NCI-H446 treated with DMSO at 0.1 percent for 48 hours (cell line): ENCODE measurements at places on chromosomes 2 and 18.

DNA sequence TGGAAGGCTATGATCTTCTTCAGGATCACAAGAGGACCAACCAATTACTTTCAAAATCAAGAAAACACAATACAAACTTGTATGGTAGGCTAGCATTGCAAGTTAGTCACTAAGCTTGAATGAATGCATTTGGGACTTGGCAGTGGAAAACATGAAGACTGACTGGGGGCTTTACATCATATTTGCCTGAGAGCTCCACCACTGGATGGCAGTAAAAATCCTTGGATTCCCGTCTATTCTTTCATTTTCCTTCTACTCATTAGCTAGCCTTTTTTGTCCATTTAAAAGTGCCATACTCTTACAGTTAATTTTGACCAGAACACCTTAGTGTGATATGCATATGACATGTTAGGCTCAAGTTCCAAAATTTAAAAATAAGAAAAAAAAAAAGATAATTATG, 63.5 kb upstream of the RASGRP3 start:
- peak; percentile 9 for DNase-seq

GRCh38 chr18:32920796-32921787, 148.3 kb upstream of the KLHL14 start:
- DNase-seq, result no peak

DNA sequence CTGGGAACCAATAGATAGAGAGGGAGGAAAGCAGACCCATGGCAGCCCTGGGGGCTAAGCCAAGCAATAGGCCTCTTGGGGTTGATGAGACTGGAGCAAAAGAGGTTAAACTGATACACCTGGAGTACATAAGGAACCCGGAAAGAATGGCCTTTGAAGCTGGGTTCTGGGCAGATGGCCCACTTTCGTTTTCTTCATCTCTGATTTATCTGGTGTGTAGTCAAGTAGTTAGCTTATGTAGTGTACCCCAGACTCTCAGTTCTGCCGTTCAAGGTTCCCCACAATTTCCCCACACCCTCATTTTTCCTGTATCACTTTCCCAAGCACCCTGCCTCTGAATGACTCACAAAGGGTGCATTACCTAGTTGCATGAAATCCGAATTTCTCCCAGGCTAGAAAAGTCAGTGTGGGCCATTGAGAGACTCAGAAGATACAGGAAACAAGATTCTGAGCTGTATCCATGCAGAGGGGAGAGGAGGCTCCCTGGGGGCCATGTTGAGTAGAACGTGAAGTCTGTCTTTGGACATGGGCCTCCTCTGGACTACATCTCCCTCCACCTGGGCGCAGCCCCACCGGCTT, 235.0 kb downstream of the LOXHD1 start:
- DNase-seq, result no peak

DNA sequence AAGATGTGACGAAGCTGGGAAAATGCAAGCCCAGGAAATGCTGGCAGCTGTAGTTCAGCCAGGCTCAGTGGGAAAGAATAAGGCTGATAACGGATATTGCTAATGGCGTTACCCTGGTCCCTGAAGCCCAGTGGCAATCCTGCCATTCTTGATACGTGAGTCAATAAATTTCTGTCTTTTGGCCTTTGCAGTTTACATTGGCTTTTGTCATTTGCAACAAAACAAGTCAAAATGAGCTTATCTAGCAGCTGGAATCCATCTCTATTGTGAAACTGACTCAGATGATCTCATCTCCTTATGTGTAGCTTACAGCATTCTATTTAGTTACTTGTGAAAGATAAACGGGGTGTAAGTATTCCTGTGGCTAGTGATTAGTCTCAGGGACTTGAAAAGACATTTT, 43.8 kb downstream of the ARL6IP6 start:
- no peak for DNase-seq

GRCh38 chr18:44342162-44342561, 338.5 kb upstream of the SETBP1 start:
- DNase-seq, result no peak

DNA sequence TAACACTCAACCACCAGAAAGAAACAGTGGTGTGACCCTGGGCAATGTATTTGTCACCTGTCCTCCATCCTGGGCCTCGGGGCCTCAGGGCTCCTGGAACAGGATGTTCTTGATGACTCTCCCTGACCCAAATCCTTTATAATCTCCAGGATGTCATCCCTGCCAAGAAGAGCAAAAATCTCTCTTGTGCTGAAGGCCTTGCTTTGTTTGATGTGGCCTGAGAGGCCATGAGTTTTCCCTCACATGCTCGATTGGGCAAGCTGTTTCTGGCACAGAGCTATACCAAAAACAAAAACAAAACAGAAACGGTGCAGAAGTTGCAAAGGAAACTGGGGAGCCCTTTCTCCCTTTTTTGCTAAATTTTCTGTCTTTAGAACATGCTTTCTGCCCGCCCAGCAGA, 35.7 kb upstream of the ST3GAL5 start:
- no peak for DNase-seq

DNA sequence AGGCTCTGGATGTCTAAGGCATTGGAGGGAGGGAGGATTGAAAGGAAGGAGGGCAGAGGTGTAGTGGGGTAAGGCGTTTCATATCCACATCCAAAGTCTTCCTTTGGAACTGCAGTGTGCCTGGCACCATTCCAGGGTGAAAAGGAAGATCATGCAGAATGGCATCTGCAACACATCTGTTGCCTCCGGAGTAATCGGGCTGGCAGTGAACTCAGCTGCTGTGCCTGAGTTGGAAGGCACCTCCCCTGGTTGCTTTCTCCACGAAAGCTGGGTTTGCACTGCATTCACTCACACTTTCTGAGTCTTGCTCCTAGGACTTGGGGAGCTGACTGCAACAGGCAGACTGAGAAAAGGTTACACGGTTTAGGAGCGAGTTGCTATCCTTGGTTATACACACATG, 30.3 kb upstream of the SEC11C start:
- no peak for DNase-seq

DNA sequence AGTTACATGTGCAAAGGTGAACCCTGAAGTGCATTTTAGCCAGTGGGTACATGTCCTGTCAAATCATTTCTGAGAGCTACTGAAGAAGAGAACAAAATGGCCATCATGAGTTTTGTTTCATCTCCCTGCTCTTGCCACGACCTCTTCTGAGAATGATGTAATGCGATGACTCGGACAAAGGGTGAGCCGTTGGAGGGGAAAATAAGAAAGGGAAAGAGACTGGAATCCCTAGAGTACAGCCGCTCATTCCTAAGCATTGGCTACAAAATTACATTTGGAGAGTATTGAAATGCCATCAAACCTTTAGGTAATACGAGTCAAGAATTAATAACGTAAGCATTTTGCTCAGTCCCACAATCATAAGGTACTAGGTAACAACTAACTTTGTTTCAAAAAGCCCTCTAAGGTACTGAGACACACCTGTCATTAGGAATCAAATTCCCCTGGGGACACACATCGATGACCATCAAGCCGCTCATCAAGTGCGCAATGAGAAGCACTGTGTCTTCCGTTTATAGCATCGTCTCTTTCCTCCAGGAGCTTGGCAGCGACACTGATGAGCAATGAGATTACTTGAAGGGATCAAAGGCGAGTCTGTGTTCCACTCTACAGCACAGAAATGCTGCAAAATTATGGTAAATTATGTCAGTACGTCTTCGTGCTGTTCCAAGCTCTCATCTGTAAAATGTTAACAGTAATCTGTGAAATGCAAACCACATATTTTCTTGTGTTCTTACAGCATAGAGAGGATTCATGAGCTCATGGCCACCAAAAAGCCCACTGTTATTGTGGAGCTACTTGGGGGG, 97.3 kb upstream of the PIEZO2 start:
- DNase-seq, result no peak

DNA sequence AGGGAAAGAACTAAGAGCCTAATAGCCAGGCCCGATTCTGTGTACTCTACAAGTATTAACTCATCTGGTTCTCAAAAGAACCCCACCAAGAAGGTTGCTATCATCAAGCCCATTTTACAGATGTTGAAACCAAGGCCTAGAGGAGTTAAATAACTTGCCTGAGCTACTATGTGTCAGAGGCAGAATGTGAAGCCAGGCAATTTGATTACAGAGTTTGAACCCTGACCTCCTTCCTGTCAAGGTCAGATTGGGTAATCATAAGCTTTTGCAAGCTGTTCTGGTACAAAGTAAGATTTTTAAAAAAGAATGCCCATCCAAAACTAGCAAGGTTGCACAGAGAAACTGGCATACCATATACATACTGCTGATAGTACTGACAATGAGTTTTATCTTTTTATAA, 227.1 kb downstream of the HAUS1 start:
- no peak for DNase-seq

DNA sequence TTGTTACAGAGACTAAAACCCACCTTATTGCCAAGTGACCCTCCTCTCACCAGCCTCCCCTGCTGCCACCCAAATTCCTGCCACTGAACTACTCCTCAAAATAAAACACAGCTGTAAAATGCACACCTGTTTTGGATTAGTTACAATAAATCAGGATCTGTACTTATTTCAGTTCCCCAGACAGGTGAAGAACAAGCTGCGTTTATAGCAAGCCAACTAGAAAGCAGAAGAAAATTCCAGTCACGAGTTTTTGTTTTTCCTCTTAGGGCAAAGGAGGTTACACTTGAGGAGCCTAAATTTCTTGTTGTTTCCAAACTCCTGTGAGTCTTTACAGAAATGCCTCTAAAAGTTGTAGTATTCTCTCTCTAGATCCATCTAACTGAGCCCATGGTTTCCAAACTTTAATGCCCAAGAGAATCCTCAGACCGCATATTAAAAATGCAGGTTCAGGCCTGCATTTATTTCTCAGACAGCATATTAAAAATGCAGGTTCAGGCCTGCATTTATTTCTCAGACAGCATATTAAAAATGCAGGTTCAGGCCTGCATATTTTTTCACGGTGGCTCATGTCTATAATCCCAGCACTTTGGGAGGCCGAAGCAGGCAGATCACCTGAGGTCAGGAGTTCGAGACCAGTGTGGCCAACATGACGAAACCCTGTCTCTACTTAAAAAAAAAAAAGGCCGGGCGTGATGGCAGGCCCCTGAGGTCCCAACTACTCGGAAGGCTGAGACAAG, 62.2 kb downstream of the ALPK2 start:
- DNase-seq, result no peak

GRCh38 chr2:100639588-100640390, 77.0 kb downstream of the PDCL3 start:
- no peak for DNase-seq

DNA sequence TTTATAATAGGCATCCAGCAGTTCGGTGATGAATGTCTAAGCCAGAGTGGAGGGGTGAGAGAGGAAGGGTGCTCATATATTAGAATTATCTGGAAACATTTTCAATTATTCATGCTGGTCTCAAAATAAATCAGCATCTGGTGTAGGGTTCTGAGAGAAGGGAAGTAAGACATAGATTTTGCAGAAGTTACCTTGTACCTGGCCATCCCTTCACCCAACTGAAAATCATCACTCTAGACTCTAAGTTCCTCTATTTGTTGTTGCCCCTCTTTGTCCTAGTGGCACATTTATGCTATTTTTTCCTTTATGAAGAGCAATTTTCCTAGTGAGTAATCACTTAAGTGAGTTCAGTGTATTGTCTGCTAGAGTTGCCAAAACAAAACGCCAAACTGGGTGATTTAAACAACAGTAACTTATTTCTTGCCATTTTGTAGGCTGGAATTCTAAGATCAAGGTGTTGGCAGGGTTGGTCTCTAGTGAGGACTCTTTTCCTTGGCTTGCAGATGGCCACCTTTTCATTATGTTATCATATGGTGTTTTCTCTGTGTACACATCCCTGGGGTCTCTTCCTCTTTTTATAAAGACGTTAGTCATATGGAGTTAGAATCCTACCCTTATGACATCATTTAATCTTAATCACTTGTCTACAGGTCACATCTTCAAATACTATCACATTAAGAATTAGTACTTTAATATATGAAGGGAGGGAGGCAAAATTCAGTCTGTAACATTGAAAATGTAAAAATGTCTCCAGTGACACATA, 129.9 kb upstream of the KLHL14 start:
- no peak for DNase-seq

DNA sequence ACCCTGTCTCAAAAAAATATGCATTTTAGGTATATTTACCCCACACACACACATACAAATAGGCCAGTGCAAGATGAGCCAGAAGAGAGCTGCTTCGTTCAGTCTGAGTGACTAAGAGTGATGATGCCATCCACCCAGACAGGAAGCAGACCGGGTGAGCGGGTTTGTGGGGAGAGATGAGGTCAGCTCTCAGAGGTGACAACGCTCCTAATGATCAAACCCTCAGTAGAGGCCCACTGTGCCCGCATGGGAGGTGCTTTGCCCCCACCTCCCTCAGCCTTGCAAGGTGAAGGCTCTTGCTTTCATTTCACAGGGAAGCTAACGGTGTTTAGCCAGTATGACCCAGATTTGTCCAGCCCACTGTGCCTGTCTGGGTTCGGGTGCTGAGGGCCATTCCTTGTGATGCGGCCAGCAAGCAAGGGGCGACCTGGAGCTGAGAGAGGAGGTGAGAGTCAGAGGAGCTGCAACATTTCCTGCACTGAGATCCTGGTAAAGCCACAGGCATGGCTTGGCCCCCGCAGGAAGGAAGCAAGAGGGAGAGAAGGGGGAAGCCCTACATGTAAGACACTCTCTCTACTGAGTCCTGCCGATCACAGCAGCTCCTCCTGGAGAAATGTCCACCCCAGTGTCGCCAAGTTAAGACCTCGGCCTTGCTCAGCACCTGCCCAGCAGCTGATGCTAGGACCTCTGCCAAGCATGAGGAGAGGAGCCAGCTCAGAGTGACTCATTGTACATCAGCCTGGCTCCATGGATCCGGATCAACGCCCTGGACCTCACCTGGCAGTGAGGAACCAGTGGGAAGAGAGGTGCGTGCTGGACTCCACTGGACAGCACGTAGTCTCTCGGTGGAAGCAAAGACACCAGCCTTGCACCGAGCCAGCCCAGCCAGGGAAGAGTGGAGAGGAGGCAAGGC, 37.0 kb downstream of the NIFK start:
- no peak for DNase-seq

GRCh38 chr2:126976721-126977328, 78.1 kb downstream of the TEX51 start:
- no peak for DNase-seq

- peak; percentile 30 for DNase-seq
These were observed 4.6 kb downstream of the TGIF1 start for GRCh38 chr18:3454365-3455089.

- DNase-seq, result peak; percentile 54
These were observed 2.1 kb downstream of the PDIA6 start for GRCh38 chr2:10810202-10811161.

DNA sequence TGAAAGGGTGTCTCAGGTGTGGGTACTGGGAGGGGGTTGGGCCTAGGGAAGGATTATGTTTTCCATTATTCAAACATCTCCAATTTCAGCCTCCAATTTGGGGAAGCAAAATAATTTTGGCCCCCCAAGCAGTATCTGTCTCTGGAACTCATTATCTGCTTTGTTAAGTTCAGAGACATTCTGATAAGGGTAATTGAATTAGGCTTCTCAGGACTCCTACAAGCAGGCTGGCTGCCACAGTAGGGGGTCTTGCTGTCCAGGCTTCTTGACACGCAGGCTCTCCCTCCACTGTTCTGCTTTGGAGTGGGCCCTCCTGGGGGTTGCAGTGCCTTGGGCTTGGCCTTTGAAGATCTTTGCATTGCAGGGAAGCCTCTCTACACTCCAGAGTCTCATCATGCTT, 108.1 kb upstream of the SIX2 start:
- no peak for DNase-seq

GRCh38 chr2:178101321-178102079, 10.7 kb upstream of the RBM45 start:
- no peak for DNase-seq

GRCh38 chr18:8778386-8778785, 73.0 kb downstream of the MTCL1 start:
- no peak for DNase-seq

- no peak for DNase-seq
These were observed 58.4 kb upstream of the EML4 start for GRCh38 chr2:42110641-42111322.

- DNase-seq, result no peak
These were observed 36.5 kb upstream of the ARMC9 start for GRCh38 chr2:231161877-231162329.
